H4 (cell line): ENCODE measurements at places on chromosomes 6 and 20. TPM values are rescaled to one million over a fixed set of nuclear protein-coding genes. Genes with fewer than 3 reads are reported as not detected.

DNA sequence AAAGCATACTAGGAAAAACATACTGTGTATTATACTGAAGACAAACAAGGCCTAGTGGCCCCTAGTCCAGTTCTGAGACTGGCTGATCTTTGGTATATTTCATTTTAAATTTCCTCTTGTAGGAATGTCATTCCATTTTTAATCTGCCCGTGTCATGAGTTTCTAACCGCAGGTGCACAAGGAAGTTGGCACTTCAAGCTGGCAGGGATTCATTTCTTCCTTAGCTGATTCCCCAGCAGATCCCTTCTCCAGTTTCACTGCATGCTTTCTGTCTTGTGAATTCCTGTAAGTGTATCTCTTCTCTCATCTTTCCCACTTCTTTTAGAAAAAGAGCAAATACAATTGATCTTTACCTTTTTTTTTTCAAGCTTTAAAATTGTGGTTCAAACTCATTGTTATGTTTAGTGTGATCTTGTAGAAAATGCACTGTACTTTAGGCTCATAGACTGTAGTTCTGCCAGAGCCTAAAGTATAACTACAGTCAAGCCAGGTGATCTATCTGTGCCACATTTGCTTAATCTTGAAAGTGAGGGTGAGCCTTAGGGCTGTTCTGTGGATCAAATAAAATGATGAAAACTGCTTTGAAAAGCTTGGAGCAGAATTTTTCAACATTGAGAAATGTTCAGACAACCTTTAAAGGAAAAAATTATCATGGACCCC lies 37.0 kb downstream of the RNF217 start:
- no peak for DNase-seq

GRCh38 chr20:56004007-56004406 lies 1.3 kb downstream of the CBLN4 start:
- no peak for DNase-seq

DNA sequence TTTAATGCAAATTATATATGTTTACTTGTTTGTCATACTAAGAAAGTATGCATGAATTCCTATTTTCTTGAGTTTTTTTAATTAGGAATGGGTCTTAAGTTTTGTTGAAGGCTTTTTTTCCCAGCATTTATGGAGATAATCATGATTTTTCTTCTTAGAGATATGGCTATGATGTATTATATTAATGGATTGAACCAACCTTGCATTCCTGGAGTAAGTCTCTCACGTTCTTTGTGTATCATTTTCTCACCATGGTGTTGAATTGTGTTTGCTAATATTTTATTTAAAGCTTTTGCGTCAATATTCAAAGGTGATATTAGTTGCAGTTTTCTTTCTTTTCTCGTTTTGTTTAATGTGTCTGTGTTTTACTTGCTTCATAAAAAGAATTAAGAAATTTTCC lies 48.4 kb upstream of the SLC35D3 start:
- DNase-seq: no peak

GRCh38 chr6:112827793-112828192 lies 480.7 kb downstream of the RFPL4B start:
- DNase-seq: no peak

DNA sequence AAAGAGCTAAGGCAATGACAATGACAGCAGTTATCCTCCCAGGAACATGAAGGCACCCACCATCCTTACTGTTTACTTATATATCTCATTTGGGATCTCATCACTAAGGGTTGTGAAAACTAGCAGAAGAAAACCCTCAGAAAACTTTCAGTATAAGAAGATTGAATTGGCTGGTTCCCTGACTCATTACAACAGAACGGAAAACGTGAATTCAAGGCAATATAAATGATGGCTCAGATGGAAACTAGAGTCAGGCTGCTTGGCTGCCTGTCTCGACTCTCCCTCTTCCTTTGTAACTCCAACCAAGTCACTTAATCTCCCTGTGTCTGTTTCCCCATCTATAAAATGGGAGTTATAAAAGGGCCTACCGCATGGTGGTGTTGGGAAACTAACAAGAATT lies 387.1 kb upstream of the JARID2 start:
- DNase-seq: no peak

The CLIC5 gene
- total RNA-seq: not detected in 2 replicates
